ENCODE measurements at places on chromosomes 11 and 22.

- DNase-seq = no peak
Observed at GRCh38 chr11:34774604-34775003, 141.6 kb downstream of the APIP start.

DNA sequence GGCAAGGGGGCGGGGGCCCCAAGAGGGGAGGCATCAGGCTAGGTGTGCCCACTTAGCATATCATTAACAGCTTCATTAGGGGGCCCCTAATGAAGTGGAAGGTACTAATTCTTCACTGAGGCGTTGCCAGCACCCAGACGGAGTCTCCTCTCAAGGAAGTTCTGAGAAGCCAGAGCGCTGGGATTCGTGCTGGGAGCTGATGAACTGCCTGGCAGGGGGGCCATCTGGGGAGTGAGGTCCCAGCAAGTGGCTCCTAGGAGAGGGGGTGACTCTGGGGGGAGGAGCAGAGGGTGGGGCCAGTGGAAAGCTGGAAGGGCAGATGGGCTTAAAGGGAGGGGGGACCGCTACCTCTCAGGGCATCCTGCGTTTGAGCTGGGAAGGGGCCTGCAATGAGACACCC, 29.8 kb downstream of the DAGLA start:
- no peak for DNase-seq

- DNase-seq = no peak
Observed at GRCh38 chr11:70088735-70089250, 10.7 kb downstream of the ANO1 start.

- DNase-seq = no peak
Observed at GRCh38 chr11:34427186-34427805, 11.4 kb upstream of the CAT start.

DNA sequence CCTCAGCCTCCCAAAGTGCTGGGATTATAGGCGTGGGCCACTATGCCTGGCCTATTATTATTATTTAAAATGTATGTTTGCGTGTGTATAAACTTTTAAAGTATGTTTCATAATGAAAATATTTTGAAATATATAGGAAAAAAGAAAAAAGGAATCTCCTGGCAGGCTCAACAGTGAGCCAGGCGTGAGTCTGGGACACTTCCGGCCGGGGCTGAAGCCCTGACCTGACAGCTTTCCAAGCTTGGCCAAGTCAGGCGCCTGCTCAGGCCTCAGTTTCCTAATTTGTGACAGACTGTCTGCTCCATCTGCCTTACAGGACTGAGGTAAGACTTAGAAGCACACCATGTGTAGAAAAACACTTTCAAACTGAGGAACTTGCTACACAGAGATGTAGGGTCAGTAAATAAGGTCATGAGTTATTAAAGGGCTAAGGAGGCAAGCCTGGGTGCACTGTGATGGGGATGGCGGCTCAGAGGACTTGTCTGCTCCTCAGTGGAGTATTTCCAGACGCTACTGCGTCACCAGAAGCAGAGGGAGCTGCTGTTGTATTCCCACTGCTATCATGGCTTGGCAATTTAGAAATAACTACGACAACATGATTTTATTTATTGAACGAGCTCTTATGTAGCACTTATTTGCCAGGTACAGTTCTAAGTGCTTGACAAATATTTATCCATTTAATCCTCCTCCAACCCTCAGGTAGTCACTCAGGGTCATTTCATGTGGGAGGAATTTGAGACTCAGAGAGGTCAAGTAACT, 100.1 kb downstream of the PRR5L start:
- no peak for DNase-seq

DNA sequence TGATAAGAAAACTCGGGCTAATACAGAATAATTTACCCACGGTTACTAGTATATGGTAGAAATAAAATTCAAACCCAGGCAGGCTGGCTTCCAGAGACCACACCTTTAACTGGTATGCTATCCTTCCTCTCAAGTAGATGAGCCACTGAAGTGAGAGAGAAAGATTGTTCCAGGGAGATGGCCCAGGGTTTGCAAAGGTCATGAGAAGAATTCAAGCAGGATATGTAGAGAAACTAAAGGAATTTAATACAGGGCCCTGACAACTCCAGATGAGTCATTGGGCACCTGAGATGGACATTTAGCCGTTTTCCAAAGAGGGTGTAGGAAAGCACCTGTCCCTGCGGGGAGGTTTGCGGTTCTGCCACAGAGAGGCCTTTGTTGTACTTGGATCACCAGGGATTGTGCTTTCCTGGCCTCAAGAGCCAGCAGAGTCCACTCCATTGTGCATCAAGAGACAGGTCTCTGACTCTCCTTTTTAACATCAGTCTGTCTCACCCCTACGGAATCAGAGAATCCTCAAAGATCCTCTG, 152.7 kb upstream of the BLID start:
- no peak for DNase-seq

- DNase-seq = no peak
Observed at GRCh38 chr11:130454491-130455252, 6.2 kb downstream of the ADAMTS15 start.

- DNase-seq = no peak
Observed at GRCh38 chr11:104799251-104799650, 99.0 kb downstream of the CASP12 start.

DNA sequence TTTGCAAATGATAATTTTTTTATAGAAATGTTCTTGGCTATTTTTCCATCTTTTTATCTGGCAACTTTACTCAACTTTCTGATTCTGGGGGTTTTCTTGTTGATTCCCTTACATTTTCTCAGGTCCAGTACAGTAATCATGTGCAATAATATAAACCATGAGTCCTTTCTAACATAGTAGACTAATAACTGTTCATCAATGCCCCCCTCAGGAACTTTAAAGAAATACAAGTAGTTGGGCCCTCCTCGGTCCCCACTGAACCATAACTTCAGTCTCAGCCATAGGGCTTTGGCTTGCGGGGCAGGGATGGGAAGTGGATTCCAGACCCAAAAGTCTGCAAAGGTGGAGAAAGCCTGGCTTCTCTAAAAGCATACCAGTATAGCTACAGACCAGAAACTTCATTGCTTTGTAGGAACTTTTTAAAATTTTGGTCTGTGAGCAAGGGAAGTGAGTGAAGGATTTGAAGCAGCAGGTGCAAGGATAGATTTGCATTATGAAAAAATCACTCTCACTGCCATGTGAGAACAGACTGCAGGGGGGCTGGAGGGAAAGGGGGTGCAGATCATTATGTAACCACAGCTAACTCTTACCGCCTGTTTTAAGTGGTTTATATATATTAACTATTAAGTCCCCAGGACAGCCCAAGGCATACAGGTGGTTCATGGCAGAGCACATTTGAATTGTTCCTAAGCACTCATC, 10.4 kb upstream of the TUB start:
- DNase-seq = peak; percentile 75

DNA sequence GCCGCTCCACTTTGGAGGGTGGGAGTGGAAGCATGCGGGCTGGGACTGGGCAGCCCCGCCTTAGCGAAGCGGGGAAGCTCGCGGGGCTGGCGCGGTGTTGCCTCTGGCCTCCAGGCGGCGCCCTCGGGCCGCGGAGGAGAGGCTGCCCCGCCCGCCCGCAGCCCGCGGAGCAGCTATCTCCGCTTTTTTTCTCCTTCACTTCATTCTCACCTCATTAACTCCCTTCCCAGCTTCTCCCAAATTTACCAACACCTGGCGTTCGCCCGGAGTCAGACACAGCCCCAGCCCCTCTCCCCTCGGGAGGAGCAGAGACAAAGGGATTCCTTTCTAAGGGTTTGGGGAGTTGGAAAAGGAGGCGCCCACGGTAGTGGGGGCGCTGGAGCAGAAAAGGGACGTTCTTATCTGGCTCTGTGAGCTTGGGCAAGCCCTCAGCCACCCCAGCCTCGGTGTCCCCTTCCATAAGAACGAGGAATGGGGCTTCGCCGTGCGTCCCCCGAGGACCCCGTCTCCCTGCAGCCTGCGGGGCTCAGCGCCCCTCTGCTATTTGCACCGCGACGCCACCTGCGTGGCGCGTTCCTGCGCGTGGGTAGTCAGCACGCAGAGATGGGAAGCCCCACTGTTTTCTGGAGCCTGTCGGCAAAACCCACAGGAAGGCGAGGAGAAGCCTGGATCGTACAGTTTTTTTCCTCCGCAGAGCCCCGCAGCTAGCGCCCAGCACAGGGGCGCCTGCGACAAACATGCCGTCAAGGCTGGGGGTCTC, 1.5 kb upstream of the WNT11 start:
- DNase-seq = peak; percentile 93

- DNase-seq = no peak
Observed at GRCh38 chr11:114124601-114125144, 65.2 kb downstream of the ZBTB16 start.

- no peak for DNase-seq
Observed at GRCh38 chr11:88297863-88298262, 39.7 kb downstream of the CTSC start.

DNA sequence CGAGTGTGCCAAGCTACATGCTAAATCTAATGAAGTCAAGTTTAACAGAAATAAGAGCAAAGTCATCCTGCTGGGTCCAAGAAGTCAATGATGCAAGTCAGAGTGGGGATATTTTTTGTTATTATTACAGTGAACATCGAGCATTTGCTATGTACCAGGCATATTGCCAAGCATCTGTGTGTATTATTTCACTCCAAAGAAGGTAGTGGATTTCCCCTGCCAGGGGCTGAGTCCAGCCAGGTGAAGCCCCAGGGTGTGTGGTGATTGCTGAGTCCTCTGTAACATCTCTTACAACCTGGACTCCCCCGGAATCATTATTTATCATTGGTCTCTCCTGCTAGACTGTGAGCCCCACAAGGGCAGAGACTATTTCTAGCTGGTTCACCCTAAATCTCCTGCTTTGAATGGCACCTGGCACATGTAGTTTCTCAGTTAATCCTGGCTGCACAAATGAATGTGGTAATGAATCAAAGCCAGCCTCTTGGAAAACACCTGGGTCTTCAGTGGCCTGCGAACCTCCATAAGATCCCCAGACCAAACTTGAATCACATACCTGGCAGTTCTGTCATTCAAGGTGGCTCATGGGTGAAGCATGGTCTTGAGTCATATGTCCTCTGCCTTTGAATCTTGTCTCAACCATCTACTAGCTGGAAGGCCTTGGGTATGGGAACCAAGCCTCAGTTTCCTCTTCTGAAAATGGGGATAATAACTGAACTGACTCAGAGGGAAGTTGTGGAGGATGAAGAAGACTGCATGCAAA, 549.2 kb downstream of the MIAT start:
- DNase-seq = no peak

- no peak for DNase-seq
Observed at GRCh38 chr11:72244060-72244360, at the start of gene PHOX2A. Gene PHOX2A (minus strand): TSS chr11:72244176. CDS start chr11:72244004, 172 bp downstream.

DNA sequence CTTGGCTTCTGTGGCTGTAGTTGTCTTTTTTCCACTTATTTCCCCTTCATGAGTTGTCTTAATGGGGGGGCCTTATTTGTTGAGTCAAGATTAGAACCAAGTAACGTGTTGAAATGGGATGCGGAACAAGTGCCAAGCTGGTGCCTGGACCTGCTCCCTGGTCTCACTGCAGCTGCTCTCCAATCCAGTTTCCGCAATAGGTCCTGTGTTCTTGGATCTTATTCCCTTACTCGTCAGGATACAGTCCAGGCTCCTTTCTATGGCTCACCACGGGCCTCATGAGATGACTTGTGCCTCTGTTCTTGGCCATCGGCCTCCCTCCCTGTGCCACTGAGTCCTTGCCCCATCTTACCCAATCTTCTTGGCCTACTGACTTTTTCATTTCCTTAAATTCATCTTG, 159.6 kb upstream of the CADM1 start:
- DNase-seq = no peak

- DNase-seq = no peak
Observed at GRCh38 chr11:45672593-45672992, 7.2 kb upstream of the CHST1 start.

DNA sequence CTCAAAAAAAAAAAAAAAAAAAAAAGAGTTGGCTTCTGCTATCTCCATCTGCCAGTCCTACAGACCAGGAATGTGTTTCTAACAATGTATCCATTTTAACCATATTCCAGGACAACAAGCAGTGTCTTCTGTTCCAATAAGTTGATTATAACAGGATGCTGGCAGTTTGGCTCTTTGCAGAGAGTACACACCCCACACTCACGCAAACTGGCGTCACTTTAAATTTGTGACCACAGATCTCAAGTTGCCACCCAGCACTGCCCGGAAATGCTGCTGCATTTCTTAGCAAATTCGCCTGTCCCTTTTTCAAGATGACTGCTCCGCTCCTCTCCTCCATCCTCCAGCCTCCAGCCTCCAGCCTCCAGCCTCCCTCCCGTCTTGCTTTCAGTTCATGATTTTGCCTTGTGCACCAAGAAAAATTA, 44.3 kb downstream of the SCGB1A1 start:
- no peak for DNase-seq

DNA sequence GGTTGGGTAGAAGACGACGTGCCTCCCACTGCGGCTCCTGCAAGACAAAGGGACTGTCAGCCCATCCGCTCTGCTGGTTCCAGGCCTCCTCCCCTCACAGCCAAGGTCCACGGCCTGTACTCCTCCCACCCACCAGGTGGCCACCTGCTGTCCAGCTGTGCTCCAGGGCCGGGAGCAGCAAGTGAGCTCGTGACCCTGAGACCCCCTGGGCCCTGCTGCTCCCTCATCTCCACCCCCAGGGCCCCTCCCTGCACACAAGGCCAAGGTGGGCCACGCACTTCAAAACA, 27.4 kb downstream of the TSPAN4 start:
- no peak for DNase-seq

- DNase-seq = no peak
Observed at GRCh38 chr11:14331476-14332136, 27.4 kb downstream of the RRAS2 start.

DNA sequence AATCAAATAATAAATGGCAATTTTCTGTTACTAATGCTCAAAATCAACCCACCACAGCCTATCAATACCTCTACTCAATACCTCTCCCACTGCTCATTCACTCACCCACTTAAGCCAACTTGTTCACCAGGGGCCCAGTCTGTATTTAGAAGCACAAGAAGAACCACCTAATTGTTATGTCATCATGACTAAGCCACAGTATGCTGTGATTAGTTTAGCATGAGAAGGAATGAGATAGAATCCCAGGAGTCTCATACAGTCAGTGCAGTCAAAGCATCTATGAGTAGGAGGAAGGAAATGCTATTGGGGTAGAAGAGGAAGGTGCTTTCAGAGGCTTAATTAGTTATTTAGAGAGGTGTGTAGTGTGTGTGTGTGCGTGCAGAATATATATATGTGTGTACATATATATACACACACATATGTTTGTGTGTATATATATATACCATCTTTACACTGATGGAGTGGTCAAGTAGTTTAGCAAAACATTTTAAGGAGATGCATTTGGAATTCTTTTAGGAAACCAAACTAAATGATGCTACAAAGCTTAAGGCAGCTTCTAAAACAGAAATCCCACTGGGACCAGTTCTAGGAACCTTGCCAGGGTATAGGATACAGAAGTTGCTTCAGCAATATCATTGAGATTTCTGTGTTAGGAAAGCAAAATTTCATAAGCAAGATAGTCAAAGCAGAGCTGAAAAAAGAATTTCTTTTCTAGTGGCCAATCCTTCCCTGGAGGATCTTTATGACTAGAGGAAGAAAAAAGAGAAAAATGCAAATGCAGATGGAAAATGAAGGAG, 27.5 kb downstream of the KCNA4 start:
- no peak for DNase-seq

DNA sequence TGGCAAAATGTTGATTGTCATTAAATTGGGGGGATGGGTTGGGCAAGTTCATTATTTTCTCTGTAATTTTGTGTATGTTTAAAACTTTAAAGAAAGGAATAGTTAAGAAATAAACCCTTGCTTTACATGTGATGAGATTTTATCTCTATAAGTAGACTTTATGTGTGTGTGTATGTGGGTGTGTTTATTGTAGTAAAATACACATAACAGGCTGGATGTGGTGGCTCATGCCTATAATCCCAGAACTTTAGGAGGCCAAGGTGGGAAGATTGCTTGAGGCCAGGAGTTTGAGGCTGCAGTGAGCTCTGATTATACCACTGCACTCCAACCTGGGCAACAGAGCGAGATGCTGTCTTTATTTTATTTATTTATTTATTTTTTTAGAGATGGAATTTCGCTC, 83.2 kb downstream of the KIAA1671 start:
- DNase-seq = no peak
